ENCODE measurements at places on chromosomes 4 and X.
A peak's percentile ranks its signal among the peaks of the same experiment; 100 is the strongest.

DNA sequence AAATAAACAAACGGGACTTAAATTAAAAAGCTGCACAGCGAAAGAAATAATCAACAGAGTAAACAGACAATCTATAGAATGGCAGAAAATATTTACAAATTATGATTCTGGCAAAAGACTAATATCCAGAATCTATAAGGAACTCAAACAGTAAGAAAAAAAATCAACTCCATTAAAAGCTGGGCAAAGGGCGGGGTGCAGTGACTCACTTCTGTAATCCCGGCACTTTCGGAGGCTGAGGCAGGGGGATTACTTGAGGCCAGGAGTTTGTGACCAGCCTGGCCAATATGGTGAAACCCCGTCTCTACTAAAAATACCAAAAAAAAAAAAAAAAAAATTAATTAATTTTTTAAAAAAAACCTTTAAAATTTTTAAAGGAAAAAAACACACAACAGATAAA is 109.0 kb downstream of the ATP11C start:
- DNase-seq: no peak

GRCh38 chrX:83508006-83508405 is at the start of gene POU3F4:
TSS of gene POU3F4 (plus strand) at chrX:83508290. CDS start at chrX:83508325, 35 bp downstream.
- DNase-seq: no peak

GRCh38 chr4:156654410-156654809 is 317.2 kb downstream of the PDGFC start:
- DNase-seq: no peak

DNA sequence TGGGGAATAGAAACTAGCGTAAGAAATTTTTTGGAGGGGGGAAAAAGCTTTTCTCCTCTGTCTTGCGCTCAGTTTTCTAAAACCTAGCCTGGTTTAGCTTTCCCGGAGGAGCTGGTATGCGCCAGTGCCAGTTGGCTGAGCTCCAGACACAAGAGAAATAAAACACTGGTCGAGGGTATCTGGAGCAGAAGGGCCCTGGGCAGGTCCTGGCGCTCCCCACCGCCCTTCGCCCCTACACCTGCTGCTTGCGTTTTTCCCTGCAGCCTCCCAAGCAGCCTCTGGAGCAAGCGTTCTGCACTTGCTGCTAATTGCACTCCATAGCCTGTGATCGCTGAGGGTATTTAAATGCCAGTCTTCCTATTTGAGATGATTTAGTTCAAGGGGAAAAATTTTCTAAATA is 816 bp downstream of the EREG start:
- DNase-seq: no peak

GRCh38 chr4:2785613-2786012 is 7.3 kb upstream of the SH3BP2 start:
- peak; percentile 24 for DNase-seq

- DNase-seq: no peak
Measured at GRCh38 chr4:120557372-120557771, 365.2 kb downstream of the PRDM5 start.

GRCh38 chr4:127261476-127261875 is 371.3 kb upstream of the INTU start:
- no peak for DNase-seq

- DNase-seq: no peak
Measured at GRCh38 chr4:183503497-183504063, 1.3 kb upstream of the ING2 start.

Measured in naive thymus-derived CD8-positive, alpha-beta T cell (primary cell).